ENCODE measurements at places on chromosomes 2 and 18.

GRCh38 chr18:60247103-60247502 is 125.5 kb downstream of the MC4R start:
- DNase-seq, result no peak

DNA sequence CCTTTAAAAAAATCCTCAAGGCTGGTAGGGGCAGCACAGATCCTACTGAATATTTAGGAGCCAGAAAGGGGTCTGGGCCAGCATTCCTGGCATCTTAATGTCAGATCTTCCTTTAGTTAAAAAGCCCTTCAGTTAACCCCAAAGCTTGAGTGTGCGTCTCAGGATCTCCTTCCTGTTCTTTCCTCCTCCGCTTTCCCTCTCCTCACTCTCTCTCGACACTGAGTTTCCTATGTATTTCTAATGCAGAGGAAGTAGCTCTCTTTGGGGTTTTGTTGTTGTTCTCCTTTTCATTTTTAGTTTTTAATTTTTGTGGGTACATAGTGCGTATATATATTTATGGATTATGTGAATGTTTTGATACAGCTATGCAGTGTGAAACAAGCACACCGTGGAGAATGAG is 109.9 kb upstream of the COPS8 start:
- DNase-seq, result no peak

DNA sequence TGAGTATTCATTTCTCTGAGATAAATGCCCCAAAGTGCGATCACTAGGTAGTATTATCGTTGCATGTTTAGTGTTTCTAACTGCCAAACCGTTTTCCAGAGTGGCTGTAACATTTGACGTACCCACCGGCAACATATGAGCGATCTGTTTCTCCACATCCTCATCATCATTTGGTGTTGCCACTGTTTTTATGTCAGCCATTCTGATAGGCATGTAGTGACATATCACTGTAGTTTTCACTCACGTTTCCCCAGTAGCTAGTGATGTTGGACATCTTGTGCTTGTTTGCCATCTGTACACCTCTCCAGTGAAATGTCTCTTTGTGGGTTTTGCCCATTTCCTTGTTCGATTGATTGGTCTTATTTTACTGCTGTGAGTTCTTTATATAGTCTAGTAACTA is 63.8 kb downstream of the ACAA2 start:
- no peak for DNase-seq

- DNase-seq, result no peak
These were observed 70.2 kb downstream of the TPGS2 start for GRCh38 chr18:36758623-36759022.

- no peak for DNase-seq
These were observed 62.3 kb downstream of the VWA3B start for GRCh38 chr2:98149333-98149697.

GRCh38 chr2:190858817-190859216 is 21.8 kb upstream of the GLS start:
- DNase-seq, result no peak

GRCh38 chr2:112751451-112752197 is 12.8 kb downstream of the CKAP2L start:
- no peak for DNase-seq

- no peak for DNase-seq
These were observed 33.5 kb upstream of the MAP4K3 start for GRCh38 chr2:39470580-39470979.
